HTR-8/SVneo (cell line): ENCODE measurements at places on chromosomes 3 and 15.
A peak's percentile ranks its signal among the peaks of the same experiment; 100 is the strongest.

DNA sequence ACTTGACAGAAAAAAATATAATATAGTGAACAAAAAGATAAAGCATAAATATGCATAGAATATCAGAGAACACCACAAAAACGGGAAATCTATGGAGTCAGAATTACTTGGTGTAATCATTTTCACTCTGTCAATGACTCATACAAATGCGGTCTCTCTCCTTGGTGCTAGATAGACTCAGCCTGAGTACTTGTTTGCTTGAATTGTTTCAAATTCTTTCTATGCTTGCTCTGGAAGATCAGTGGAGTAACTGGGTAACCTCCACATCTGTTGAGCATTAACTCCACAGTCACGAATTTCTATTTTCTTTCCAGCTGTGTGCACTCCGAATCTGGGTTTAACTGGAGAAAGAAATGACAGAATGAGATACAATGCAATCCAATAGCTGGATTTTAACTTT, 760.4 kb downstream of the ZPLD1 start:
- no peak for DNase-seq

GRCh38 chr3:8838234-8838633, 68.8 kb upstream of the OXTR start:
- DNase-seq = no peak

GRCh38 chr3:127911421-127911931, 3.6 kb upstream of the KBTBD12 start:
- DNase-seq = no peak

GRCh38 chr3:176375519-176375918, 821.8 kb downstream of the TBL1XR1 start:
- no peak for DNase-seq

DNA sequence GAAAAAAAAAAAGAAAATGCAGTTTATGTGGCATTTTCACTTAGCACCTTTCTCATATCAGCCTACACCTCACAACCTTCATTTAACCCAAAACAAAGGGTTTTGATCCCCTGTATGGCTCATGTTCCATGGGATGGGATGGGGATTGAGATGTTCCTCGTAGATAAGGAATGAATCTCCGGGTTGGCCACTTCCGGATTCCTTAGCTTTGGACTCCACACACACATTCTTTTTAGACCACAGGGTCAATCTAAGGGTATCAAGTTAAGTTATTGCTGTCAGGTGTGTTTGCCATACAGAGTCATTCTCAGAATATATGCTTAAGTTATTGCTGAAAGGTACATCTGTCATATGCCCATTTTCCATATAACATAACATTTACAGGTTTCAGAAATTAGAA, 301.4 kb upstream of the TGFBR2 start:
- DNase-seq = no peak

- DNase-seq = peak; percentile 60
These were observed 1.1 kb downstream of the CELSR3 start for GRCh38 chr3:48661501-48662144.

DNA sequence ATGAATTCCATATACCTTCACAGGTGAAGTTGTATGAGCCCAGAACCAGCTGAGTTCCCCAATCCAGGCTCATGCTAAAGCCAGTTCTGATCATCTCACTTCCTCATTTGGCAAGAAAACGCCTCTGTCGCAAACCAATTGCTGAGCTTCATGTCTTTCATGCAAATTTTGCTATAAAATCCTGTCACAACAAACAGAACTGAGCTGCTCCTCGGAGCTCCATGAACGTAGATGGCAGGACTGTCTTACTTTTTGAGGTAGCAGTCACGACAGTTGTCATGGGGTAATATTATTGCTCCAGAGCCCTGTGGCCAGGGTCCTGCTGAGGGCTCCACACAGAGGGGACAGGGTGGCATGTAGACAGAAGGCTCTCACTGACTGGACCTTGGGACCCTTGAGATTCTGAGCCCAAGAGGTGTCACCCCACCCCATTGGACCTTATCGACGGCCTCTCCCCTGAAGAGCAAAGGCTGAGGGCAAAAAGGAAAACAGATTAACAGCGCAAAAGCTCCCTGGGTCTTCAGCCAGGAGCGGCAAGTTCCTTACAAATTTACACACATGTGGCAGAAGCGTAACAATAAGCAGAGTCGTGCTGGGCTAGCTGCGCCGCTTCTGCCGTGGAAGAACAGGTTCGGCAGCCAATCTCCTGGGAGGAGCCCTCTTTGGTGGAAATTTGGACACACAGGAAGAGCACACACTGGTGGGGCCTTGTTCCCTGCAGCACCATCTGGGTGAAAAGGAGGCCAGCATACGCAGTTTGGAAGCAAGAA, 249.2 kb downstream of the OPA1 start:
- no peak for DNase-seq

GRCh38 chr15:62524848-62525247, 359.8 kb upstream of the C2CD4B start:
- DNase-seq = no peak

- no peak for DNase-seq
These were observed 108.1 kb downstream of the PDZRN3 start for GRCh38 chr3:73516631-73517030.

GRCh38 chr3:69095636-69096035, 10.9 kb downstream of the ARL6IP5 start:
- no peak for DNase-seq

GRCh38 chr3:10557781-10558373, 52.5 kb upstream of the ATP2B2 start:
- DNase-seq = peak; percentile 55

- no peak for DNase-seq
These were observed 182.3 kb upstream of the NDN start for GRCh38 chr15:23869396-23869795.

GRCh38 chr3:195595785-195596531, 12.2 kb upstream of the APOD start:
- no peak for DNase-seq

- DNase-seq = no peak
These were observed 51.1 kb downstream of the RARB start for GRCh38 chr3:25478964-25479726.

- no peak for DNase-seq
These were observed 114.5 kb upstream of the SPATA16 start for GRCh38 chr3:173255555-173255954.

DNA sequence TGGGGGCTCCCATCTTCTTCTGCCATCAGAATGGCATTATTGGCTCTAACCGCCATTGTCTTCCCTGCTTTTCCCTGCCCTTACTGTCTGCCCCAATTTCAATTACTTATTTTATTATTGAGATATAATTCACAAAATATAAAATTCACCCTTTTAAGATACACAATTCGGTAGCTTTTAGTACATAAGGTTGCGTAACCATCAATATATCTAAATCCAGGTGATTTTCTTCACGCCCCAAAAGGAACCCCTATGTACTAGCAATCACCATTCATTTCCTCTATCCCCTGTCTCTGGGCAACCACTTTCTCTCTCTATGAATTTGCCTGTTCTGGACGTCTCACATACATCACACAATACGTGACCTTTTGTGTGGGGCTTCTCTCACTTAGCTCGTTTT, 18.0 kb downstream of the RBP2 start:
- no peak for DNase-seq

DNA sequence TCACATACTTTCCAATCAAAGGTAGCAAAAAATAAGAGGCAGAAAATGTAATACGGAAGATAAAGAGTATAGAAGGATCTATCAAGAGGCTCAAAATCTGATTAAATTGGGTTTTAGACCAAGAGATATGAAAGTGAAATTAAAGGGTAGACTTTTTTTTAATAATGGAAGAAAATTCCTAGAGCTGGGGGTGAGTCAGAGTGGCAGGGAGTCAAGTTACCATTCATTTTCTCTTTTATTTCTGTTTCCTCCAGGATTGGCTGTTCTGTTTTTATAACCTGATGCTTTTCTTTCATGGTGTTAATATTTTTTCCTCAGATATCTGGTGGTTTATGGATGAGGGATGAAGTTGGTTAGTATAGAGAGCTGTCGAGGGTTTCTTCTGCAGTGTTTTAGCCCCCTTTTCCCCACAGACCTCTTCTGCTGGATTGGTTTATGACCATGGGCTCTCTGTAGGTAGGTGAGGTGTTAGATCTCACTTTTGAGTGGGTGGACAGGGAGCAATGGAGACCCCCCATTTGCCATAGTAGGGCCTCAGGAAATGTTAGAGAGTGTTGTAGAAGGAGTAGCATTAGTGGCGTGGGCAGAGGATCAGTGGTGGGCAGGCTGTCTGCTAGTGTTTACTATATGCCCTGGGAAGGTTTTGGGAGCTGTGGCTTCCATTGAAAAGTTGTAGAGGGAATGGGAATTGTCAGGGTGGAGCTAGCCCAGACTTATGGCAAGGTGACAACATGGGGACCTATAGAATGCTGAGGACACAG, 201.6 kb upstream of the GOLGA6L4 start:
- DNase-seq = no peak

DNA sequence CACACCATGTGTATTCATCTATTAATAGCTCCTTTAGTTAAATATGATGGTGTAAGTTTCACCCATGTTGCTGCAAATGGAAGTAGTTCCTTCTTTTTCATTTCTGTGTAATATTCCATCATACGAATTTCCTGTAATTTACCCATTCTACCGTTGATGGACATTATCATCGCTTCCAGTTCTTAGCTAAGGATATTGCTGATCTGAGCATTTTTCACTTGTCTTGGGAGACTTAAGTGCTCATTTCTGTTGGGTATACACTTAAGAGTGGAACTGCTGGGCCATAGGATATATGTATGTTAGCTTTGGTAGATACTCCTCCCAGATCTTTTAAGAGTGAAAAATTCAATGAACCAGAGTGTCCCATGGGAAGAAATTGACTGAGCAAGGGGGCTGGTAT, 11.0 kb downstream of the PLIN1 start:
- no peak for DNase-seq

GRCh38 chr15:96947296-96948229, 617.1 kb downstream of the NR2F2 start:
- no peak for DNase-seq

DNA sequence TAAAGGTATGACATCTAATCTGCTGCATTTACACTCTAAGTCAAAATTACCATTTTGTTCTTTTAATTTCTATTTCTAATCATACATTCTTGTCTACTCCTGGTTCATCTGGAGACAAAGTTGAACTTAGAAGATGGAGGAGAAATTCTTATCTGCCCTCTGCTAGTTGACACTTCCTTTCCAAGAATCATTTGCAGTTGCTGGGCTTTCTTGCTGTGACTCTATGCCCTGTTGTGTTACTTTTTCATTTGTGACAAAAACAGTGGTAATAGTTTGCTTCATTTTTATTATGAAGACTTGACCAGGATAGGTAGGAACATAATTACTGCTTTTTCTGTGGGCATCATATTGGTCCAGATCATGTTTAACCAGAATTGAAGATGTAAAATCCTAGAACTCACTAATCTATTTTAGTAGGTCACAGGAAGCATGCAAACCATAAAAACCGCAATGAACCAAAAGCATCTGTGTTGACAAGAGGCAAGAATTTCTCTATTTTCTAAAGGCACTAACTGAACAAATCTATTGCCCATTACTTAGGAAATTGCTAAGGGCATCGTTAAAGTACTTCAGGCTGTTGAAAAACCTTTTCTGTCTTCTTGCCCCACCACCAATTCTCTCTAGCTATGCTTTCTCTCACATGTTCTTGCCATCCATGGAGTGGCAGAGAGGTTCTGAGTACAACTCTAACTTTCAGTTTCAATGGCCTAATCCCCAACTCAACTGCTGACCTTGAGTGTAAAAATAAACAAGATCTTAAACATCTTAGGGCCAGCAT, 4.2 kb upstream of the CCR2 start:
- DNase-seq = no peak

- DNase-seq = no peak
These were observed 972 bp downstream of the UBA5 start for GRCh38 chr3:132661101-132661500.

DNA sequence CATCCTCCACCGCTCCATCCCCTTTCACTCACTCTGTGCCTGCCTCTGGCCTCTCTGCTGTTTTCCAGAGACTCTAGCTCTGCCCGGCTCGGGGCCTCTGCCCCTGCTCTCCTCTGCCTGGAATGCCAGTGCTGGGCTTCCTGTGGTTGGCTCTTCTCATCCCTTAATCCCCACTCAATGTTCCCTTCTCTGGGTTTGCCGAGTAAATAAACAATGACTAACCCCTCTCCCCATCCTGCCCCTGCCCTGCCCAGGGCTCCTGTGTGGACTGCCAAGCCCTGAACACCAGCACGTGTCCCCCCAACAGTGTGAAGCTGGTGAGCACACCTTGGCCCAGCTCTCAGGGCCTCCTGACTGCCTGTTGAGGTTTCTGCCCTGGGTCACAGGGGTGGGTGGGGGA, 12.2 kb downstream of the STAB1 start:
- DNase-seq = peak; percentile 68

DNA sequence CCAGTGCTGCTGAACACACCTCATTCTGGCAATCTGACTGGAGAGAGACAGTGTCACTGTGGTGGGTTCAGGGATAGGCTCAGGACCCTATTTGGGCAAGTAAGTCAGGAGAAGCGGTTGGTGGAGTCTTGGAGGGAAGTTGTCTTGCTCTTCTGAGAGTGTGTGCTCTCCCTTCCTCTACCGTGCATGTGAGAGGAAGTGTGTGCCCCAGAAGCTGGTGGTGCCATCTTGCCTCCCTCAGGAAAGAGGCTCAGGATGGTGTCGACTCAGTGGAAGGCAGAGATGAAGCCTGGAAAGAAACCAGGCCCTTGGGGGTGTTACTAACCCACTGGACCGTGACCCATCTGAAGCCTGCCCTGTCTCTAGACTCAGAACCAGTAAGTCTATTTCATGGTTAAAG, 6.8 kb upstream of the RARRES1 start:
- no peak for DNase-seq

DNA sequence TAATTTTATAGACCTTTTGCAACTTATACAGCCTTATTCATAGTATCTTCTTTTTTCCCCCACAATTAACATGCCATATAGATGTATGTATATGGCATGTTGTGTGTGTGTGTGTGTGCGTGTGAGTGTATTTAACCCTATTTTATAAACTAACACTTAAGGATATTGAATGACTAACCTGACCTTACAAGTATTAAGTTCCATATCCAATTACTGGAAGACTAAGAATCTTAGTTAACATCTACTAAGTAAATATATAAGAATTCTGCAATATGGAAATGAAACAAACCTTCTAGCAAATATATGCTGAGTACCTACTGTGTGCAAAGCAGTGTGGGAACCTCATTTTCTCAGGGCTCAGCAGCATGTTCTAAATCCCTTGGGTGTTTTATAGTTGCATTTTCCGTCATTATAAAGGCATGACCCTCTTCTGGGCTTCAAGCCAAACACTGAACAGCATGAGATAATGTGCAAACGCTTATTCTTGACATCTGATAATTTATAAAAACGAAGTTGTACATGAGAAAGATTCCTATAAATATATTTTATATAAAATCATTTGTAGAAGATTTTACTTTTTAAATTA, 105.5 kb downstream of the NLGN1 start:
- no peak for DNase-seq

DNA sequence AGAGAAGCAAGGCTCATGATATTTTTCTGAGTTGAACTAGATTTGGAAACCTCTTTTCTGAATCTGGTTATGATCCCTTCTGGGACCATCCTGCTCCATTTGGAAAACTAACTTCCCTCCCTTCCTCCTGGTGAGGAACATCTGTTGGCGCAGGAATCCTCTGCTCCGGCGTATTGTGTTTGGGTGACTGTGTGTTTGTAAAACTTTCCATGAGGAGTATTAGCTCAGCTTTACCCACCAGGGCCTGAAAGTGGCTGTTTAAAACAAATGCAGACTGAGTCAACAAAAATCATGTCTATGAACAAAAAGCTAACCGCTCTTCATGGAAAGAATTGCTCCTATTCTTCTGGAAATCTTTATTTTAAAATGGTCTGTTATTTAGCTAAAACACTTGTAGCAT, 17.7 kb downstream of the STARD9 start:
- DNase-seq = no peak

GRCh38 chr15:98904544-98904943, 103.0 kb downstream of the PGPEP1L start:
- DNase-seq = peak; percentile 73

- DNase-seq = no peak
These were observed 94.7 kb upstream of the RBMS3 start for GRCh38 chr3:29186131-29186599.
